ENCODE measurements at places on chromosomes 1 and 21.

DNA sequence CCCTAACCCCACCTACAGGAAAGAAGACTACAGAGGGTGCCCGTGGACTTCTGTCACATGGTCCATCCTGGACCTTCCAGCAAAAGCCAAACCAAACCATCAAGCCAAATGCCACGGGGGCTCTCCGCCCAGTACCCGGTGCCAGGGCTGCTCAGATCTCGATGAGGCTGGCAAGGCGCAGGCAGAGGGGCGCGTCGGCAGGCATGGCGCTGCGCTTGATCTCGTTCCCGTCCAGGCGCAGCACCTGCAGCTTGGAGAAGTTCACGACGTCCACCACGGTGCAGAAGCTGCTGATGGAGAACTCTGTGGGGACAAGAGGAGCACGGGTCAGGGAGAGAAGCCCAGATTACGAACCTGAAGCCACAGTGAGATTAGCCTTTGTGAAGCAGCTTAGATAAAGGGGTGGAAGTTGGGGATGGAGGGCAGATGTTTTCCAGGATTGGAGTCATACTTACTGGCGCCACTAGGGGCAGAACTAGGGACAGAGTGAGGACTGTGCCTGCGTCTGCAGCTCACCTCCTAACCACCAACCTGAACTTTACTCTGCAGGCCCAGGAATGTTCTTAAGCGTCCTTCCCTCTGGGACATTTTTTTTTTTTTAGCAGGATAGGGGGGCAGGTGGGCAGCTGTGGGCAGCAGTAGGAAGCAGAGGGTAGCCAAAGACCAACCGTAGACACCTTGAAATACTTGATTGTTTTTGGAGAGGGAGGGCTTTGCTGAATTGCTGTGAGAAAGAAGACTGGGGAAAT is 8.6 kb downstream of the FMOD start:
- peak; percentile 70 for ATAC-seq

DNA sequence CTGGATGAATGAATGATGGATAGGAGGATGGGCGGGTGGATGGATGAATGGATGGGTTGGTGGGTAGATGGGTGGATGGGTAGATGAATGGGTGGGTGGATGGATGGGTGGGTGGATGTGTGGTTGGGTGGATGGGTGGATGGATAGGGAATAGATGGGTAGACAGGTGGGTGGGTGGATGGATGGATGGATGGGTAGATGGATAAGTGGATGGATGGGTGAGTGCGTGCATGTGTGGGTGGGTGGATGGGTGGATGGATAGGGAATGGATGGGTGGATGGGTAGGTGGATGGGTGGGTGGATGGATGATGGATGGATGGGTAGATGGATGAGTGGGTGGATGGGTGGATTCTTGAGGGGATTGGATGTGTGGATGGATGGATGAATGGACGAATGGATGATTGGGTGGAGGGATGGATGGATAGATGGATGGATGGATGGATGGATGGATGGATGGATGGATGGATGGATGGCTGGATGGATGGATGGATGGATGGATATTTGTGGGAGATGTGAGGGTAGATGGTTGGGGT is 68.7 kb downstream of the SDC3 start:
- ATAC-seq, result no peak

- no peak for ATAC-seq
These were observed 338.1 kb downstream of the TGFB2 start for GRCh38 chr1:218683242-218683641.

DNA sequence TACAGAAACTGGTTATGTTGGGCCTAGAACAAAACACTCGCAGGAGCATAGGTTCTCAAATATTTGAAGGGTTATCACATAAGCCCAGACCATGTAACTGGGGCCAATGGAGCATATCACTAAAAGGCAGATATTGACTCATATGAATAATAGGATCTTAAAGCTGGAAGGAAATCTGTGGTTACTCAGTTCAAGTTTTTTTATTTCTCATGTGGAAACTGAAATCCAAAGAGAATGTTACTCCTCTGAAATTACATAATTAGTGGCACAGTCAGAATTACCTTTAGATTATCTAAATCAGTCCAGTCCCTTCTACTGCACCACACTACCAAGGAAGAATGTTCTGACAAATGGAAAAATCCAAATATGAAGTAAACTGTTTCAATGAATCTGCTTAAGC is 12.0 kb downstream of the SLAMF8 start:
- ATAC-seq, result peak; percentile 72

DNA sequence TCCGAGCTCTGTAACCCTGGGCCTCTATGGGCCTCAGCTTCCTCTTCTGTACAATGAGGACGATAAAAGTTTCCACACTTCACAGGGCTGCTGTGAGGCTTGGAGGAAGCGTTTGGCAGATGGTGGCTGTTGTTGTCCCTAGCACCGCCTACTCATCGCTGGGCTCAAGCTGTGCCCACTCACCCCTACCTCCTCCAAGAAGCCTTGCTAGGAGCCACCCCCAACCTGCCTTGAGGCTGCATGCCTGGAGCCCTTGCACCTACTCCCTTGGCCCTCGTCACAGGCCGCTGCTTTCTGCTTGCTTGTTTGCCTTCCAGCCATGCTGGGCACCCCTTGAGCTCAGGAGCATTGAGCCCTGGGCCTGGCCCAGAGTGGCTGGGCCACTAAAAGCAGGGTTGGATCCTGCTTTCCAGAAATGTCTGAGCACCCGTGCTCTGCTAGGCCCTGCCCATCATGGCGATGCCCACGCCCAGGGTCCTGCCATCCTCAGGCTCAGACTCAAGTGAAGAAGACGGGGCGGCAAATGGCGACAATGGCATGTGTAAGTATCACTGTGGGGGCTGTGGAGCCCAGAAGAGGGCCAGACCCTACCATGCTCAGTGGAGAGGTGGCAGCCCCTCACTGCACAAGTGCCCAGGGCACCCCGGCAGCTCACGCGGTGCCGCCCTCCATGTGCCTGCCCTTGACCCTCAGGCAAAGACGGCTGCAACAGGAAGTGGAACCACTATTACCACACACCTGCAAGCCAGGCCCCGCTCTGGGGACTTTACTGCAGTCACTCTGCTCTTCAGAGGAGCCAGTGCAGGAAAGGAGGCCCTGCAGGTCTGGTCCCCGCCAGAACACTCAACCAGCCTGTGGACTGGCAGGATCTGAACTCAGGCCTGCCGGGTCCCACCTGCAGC is 9.5 kb downstream of the SH3BGRL3 start:
- peak; percentile 79 for ATAC-seq

DNA sequence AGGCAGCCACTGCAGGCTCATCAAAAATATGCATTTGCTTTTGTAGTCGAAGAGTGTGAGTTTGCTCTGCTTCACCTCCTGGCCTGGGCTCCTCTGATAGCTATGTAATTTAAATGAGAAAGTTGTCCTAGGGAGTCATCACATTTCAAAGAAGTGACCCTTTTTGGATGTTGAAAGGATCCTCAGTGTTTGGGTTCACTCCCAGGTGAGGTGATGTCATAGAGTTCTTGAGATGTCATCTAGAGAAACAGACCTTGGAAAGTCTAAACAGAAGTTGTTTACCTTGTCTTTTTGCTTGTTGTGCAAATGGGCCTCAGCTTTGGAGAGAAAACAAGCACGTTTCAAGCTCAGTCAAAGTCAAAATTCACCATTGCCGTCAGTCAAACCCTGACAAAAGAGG is 92.0 kb upstream of the BARHL2 start:
- no peak for ATAC-seq

GRCh38 chr1:34701326-34702060 is 53.4 kb upstream of the GJB5 start:
- ATAC-seq, result no peak

- no peak for ATAC-seq
These were observed 70.2 kb downstream of the ETS2 start for GRCh38 chr21:38875694-38876492.

- peak; percentile 70 for ATAC-seq
These were observed 7.5 kb downstream of the MX2 start for GRCh38 chr21:41369105-41369919.

DNA sequence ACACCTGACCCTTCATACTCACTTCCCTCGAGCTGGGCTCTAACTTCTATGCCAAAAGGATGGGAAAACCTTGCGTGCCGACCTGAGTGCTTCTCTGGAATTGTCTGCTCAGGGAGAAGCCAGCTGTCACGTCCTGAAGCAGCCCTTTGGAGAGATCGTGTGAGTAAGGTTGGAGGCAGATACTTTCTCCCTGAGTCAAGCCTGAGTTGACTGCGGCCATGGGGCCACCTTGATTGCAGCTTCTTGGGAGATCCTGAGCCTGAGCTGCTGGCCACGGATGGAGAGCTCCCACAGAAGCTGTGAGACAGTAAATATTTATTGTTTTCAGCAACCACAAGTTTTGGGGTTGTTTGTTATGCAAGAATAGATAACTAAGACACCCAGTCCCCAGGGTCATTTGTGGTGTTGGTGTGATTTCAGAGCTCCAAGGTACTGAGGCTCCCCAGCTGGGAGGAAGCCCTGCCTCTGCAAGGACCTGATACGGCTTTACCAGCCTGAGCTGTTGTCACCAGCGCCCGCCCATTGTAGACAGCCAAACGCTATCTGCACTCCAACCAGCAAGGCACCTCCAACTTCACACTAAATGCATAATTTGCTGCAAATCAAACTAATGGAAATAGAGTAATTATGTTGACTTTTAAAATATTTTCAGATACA is 531.6 kb downstream of the PTPRU start:
- no peak for ATAC-seq

GRCh38 chr1:154871374-154871773 is 1.3 kb upstream of the KCNN3 start:
- ATAC-seq, result no peak

GRCh38 chr1:181185461-181185860 is 97.0 kb downstream of the IER5 start:
- no peak for ATAC-seq

GRCh38 chr1:227035316-227035715 is 95.2 kb downstream of the COQ8A start:
- no peak for ATAC-seq

- ATAC-seq, result no peak
These were observed 50.9 kb downstream of the KCTD3 start for GRCh38 chr1:215617979-215618378.

GRCh38 chr21:31801551-31802219 is 69.8 kb upstream of the SCAF4 start:
- ATAC-seq, result no peak

GRCh38 chr1:237149857-237150256 is 107.9 kb downstream of the RYR2 start:
- no peak for ATAC-seq

DNA sequence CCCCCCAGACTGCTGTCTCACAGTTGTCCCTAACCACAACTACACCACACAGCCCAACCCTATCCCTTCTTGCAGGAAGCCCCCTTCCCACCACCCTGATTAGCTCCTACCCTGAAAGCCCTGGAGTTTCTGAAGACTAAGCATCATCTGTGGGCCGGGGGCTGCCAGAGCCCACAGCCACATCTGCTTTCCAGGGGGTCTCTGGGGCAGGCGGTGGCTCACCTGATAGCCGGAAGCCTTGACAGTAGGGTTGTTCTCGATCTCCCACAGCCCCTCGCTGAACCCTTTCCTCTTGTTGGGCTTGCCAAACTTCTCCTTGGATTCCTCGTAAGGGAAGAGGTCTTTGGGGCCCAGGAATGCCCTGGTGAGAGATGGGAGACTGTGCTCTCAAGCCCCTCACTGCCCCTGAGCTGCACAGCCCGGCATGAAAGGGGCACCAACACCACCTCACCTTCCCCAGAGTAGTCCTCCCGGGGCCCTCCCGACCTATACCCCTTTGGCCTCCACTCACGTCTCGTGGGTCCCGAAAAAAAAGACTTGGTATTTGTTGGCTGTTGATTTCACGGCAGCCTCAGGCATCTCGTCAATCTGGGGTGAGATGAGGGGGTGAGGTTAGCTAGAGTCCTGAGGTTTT is 4.0 kb upstream of the MRPL24 start:
- no peak for ATAC-seq

DNA sequence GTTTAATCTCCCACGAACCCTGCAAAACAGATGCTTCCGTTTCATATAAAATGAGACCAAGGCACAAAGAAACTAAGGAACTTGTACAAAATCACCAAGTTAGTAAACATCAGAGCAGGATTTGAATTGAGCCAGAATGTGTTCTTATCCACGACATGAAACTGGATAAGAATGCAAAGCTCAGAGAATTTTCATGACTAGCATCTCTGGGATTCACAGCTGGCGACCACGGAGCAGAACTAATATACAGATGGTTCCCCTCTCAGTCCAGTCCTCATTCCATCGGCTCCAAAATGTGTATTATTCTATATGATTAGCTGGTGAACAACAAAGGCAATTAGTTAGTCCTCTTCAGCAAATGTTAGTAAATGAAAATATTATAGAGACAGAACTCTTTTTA is 72.3 kb upstream of the ERG start:
- no peak for ATAC-seq

- no peak for ATAC-seq
These were observed 48.9 kb downstream of the AGPAT3 start for GRCh38 chr21:43913928-43914327.

- ATAC-seq, result no peak
These were observed 423.6 kb downstream of the HLX start for GRCh38 chr1:221302810-221303209.

- ATAC-seq, result peak; percentile 81
These were observed 179.0 kb downstream of the ADSS2 start for GRCh38 chr1:244272471-244273261.

- no peak for ATAC-seq
These were observed 7.0 kb upstream of the LIN28A start for GRCh38 chr1:26403656-26404055.

- no peak for ATAC-seq
These were observed 527.7 kb upstream of the TMPRSS15 start for GRCh38 chr21:18931237-18931636.

DNA sequence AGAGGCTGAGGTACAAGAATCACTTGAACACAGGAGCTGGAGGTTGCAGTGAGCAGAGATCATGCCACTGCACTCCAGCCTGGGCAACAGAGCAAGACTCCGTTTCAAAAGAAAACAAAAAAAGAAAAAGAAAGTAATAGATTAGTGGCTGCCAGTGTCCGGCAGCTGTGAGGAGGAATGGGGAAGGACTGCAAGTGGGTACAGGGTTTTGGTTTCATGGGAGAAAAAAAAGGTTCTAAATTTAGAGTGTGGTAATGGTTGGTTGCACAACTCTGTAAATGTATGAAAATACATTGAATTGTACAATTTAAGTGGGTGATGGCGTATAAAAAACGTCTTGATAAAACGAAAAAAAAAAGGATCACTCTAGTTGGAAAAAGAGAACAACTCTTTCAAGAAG is 6.7 kb downstream of the TAF1A start:
- ATAC-seq, result peak; percentile 95

DNA sequence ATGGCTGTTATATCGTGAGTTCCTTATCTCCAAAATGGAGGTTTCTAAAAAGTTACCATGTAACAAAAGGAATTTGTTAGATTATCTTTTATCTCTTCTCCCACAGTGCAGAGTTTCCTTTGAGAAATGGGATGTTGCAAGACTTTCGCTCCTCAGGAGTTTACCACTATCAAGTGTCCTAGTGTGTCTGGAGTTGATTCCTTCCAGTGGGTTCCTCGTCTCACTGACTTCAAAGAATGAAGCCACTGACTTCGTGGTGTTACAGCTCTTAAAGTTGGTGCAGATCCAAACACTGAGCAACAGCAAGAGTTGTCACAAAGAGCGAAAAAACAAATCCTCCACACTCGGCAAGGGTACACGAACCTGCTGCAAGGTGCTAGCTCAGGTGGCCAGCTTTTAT is 37.0 kb downstream of the SPAG17 start:
- ATAC-seq, result no peak

GRCh38 chr1:1434131-1434823 is 1.2 kb upstream of the VWA1 start:
- ATAC-seq, result no peak

Measured in stimulated activated memory B cell treated with anti-CD40 and anti-IgM and Interleukin-4, amounts not matched to agents 10 μg/mL and 1 μg/mL and 100 μg/mL, for 72 hours (primary cell).